ENCODE measurements at places on chromosomes 3 and 15.

- DNase-seq, result no peak
These were observed 304.4 kb upstream of the C2CD4B start for GRCh38 chr15:62469478-62469873.

DNA sequence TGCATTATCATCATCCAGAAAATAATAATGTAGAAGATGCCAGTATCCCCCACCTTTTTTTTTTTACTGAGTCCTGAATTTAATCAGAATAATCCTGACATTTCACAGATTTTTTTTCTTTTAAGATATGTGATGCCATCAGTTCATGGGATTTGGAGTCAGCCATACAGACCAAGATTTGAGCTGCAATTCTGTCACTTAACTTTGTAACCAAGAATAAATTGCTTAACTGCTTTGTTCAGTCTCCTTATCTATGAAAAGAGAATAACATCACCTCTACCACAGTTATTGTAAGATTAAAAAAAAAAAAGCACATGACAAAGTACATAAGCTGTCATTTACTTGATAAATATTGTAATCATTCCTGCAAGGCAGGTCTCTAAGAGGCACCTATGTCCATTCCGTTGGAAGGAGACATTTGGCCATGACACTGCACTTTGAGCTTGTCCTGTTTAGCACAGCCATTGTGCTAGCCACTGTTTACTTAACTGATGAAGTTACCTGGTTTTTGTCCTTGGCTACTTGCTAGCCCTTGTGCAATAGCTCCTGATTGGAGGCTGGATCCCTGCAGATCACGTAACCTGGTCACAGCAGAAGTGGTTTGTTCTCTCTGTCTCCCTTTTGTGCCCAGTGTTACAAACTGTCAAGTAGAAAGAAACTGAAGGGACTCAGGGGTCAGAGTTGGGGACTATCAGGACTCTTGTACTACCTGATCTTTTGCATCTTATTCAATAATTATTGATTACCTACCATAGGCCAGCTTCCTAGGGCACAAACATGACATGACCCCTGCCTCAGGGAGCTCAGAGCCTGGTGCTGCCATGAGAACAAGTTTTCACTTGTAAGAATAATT is 306.0 kb downstream of the WDR72 start:
- DNase-seq, result no peak

DNA sequence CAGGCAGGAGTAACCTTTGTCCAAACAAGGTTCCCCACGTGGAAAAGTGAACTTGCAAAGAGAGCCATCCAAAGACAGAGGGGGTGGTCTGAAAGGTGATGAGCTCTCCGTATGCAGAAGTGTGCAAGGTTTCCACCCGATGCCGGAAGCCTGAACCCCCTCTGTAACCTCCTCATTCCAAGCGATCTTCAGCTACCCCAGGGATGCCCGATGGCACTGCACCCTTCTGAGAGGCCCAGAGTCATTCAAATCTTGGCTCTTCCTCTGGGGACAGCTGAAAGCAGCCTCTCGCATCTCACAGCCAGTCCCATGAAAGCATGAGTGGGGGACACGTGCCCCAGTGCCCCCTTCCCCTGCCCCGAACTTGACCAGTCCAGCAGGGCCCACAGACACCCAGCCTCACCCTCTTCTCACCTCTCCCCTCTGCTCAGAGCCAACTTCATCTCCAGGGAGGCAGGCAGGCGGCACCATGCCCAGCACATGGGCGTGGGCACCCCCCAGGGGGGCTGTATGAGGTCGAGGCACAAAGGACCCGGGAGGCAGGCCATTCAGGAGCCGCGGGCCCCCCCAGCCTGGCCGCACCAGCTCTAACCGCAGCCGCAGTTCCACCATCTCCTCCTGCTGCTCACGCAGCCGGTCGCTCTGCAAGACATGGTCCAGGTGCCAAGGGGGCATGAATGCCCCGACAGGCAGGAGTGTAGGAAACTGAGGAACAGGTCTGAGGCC is 8.7 kb downstream of the KIF7 start:
- no peak for DNase-seq

DNA sequence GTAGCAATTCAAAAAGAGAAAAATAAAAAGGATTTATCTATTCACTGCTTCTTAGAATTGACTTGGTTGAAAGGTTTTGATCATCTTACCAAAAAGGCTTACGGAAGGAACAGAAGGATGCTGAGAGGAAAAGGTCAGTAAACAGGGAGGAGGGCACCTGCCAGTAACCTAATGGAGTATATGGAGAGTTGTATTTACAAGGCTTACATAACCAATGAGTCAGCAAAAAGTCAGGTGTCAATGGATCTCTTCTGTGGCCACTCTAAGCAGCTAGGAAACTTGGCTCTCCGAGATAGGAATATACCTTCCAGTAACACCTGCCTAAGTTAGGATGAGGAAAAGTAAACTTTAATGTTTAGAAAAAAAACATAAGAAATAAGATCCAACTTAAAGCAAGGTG is 80.5 kb upstream of the PLXND1 start:
- no peak for DNase-seq

GRCh38 chr3:350871-351371 is 154.4 kb downstream of the CHL1 start:
- DNase-seq, result no peak

DNA sequence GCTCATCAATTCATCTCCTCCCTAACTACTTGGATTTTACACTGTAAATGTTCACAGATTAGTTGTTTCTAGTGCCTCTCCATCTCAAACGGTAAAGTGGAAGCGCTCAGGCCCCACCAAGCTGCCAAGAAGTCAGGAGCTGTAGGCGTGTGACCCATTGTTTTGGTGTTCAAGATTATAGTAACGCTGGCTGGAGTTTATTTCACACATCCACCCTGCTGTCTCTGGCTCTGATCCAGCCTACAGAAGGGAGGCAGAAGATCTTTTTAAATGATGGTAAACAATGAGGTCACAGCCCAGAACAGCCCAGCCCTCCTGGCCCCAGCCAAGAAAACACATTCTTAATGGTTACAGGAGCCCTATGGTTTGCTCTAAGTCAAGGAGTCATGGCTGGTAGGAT is 25.7 kb upstream of the GALNT15 start:
- no peak for DNase-seq

- DNase-seq, result no peak
These were observed 13.1 kb downstream of the BMF start for GRCh38 chr15:40095371-40096093.

DNA sequence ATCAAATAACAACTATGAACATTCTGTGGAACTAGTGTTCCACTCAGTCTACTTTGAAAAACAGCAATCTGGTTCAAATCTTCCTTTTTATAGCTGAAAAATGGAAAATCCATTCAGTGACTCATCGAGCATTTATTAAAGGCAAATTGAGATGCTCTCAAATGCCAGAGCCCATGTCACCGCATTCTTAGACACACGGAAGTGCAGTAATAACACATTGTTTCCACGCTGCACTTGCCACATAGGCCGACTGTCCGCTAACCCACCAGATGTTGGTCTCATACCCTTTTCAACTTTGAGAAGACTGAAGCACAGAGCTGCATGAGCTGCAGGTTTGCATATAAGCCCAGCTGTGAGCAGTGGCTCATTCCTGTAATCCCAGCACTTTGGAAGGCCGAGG is 95.9 kb downstream of the TMEM266 start:
- no peak for DNase-seq

- DNase-seq, result no peak
These were observed 80.6 kb downstream of the CCR1 start for GRCh38 chr3:46127503-46127902.

- DNase-seq, result peak; percentile 62
These were observed 31.0 kb downstream of the IDH2 start for GRCh38 chr15:90071220-90071807.

DNA sequence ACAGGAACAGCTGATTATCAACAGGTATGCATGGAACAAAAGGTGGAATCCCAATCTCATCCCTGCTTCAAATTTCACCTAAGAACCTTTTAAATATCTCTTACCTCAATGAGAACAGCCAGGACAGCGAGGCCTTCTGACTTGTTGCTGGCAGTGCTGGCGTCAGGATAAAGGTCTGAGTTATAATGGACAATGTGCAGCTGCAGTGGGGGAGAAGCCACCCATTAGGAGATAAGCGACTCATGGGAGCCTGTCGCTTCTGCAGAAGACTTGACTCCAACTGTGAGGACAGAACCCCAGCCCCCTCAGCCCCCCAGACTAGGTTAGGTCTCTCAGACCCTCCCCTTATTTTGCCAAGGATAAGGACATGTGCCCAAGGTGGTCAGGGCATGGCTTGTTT is 39.7 kb downstream of the CA12 start:
- DNase-seq, result no peak

DNA sequence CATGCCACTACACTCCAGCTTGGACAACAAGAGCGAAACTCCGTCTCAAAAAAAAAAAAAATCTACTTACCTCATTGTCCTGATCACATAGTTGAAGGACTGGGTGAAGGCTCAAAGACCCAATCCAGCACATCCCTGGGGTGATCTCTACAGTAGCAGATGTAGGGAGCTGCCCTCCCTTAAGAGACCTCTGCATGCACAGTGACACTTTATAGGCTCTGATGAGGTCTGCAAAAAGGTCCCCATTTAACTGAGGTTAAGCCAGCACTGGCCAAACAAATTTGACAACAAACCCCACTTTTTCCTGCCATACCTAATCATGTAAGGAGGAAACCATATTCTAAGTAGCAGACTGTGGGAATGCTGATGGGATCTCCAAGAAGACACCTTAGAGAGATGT is 31.1 kb upstream of the SPATA12 start:
- DNase-seq, result no peak

GRCh38 chr15:85525755-85526154 is 145.4 kb downstream of the AKAP13 start:
- no peak for DNase-seq

DNA sequence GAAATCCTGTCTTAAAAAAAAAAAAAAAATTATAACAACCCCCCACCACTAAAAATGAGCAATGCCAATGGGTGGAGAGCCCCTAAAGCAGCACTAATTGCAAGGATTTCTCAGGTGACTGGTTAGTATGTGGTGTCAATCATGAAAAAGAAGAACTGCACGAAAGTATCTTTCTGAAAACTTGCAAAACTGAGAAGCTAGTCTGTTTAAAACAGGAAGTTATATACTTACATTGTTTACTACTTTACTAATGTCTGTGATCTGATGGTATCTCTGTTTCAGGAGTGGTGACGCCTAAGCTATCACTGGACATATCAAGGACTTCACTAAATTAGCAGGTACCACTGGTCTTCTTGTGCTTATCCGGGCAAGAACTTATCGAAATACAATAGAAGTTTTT is at the start of gene CCR3:
Gene CCR3, plus strand, starts transcription at position 341 of the 400 bp plus-strand sequence. CDS start 22,699 bp downstream, outside the sequence.
- no peak for DNase-seq

DNA sequence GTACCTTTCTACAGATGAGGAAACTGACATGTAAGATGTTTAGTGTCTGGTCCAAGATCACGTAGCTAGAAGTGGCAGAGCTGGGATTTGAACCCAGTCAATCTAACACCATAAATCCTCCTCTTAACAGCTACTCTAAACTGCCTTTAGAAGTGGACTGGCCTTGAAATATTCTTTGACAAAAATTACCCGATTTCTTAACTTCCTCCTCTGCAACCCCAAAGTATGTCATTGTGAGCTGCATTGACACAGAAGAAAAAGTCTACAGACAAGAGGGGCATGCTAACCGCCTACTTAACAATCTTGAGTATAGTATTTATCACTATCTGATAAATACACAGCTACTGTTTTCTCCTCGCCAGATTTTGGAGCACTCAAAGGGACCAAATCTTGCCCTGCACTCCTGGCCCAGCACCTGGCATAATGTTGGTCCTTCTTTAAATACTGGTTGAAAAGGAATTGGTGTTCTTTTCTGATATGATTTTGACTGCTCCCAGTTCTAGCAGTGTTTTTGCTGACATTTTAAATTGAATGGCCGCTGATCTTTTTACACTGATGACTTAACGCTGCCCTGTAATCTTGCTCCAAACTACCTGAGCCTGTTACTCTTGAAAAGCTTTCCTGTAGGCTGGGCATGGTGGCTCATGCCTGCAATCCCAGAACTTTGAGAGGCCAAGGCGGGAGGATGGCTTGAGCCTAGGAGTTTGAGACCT is 36.9 kb downstream of the ITPR1 start:
- DNase-seq, result no peak

DNA sequence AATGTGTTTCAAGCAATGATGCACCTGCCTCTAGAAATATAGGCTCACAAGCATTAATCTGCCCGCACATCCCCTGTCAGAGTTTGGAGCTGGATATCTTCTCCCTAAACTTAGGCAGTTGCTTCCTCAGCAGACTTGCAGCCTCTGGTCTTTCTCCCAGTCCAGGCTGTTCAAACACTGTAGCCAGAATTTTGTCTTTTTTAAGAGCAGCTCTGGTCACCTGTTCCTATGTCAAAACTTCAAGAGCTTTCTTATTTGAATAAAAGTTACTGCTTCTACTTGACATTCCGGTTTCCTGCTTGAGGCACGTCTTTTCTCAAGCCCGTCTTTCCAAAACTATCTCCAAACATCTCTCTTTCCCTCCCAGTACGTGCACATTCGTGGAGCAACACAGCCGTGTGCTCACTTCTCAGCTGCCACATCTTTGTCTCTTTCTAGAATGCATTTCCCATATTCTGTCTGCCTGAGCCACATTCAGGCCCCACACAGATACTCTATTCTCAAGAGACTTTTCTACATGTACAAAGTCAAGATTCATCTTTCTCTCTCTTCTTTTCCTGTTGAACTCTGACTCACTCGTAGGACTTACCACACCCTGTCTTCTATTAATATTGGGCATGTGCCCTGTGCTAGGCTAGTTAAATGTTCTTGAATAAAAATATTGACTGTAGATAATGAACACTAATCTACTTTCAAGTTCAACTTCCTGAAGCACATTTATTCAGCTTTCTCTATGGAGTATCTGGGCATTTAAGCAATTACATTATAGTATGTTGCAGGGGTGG is 307.7 kb upstream of the SOX2 start:
- DNase-seq, result no peak

DNA sequence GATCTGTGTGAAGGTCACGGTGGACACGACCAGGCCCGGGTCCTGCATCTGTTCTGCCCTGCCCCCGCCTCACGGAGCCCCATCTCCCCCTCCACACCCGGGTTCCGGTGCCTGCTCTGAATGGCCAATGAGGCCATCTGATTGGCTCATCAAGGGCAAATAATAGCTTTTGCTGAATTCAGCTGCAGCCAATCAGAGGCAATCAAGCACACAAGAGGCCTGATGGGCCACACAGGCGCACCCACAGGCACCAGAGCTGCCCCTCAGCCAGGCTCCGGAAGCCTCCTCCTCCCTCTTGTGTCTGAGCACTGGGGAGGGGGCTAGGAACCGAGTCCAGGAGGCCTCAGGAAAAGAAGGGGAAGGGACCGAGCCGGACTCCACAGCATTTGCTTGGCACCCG is 49.5 kb downstream of the CACNA2D2 start:
- DNase-seq, result no peak
